ENCODE measurements at places on chromosomes 3 and 15.
A peak's percentile ranks its signal among the peaks of the same experiment; 100 is the strongest.

- no peak for DNase-seq
Observed at GRCh38 chr3:197151580-197151979, 122.0 kb upstream of the MELTF start.

- no peak for DNase-seq
Observed at GRCh38 chr3:55524565-55525244, 37.6 kb upstream of the WNT5A start.

DNA sequence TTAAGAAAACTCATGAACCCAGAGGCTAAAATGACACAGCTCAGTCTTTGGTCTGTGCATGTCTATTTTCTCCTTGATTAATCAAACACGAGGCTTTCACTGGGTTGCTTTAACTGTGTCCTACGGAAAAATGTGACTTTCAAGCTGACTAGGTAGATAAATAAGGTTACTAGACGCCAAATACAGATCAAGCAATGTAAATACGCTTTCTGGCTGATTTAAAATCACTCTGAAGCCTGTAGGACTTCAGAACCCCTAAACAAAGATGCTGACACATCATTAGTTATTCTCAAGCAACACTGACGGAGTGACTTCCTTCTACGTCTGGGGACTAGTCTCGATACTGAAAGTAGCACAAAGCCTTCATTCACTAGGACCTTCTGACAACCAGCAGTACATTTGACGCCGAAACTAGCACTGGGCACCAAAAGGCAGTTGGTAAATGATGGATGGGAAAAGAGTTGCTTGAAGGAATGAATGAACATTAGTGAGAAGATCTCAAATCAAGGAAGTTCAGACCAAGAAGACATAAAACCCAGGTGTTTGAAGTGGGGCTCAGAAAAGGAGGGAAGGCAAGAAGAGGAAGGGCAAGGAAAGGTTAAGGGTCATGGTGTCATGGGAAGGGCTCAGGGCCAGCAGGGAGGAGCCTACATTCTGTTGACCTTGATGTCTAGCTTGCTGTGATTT is 67.1 kb upstream of the CDV3 start:
- DNase-seq: no peak

- DNase-seq: no peak
Observed at GRCh38 chr3:42732196-42732828, 29.7 kb upstream of the HHATL start.

- no peak for DNase-seq
Observed at GRCh38 chr15:61640756-61641155, 411.7 kb upstream of the RORA start.

DNA sequence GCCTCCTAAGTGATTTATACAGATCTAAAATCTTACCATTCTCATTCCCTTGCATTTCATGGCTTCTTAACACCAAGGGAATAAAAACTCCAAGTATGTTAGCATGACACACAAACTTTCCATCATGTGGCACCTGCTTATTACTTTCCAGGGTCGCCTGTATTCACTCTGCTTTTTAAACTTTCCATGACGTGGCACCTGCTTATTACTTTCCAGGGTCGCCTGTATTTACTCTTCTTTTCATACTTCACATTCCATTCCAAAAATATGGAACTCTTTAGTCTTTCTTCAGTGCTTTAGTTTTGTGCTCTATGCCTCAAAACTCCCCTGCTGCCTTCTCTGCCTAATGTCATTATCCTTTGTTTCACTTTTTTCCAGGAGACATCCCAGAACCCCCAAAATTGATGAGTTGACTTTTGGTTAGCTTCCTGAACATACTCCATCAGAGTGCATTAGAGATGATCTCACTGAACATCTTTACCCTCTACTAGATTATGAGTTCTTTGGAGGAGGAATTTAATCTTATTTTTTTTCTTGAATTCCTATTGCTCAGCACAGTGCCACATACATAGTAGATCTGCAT is 47.0 kb downstream of the CALML4 start:
- no peak for DNase-seq

- no peak for DNase-seq
Observed at GRCh38 chr3:71127052-71127831, 456.3 kb downstream of the FOXP1 start.

- DNase-seq: no peak
Observed at GRCh38 chr3:71189480-71189879, 394.0 kb downstream of the FOXP1 start.

GRCh38 chr15:93703092-93703739 is 528.1 kb upstream of the MCTP2 start:
- DNase-seq: no peak

- no peak for DNase-seq
Observed at GRCh38 chr3:43286841-43287499, 630 bp downstream of the SNRK start.

DNA sequence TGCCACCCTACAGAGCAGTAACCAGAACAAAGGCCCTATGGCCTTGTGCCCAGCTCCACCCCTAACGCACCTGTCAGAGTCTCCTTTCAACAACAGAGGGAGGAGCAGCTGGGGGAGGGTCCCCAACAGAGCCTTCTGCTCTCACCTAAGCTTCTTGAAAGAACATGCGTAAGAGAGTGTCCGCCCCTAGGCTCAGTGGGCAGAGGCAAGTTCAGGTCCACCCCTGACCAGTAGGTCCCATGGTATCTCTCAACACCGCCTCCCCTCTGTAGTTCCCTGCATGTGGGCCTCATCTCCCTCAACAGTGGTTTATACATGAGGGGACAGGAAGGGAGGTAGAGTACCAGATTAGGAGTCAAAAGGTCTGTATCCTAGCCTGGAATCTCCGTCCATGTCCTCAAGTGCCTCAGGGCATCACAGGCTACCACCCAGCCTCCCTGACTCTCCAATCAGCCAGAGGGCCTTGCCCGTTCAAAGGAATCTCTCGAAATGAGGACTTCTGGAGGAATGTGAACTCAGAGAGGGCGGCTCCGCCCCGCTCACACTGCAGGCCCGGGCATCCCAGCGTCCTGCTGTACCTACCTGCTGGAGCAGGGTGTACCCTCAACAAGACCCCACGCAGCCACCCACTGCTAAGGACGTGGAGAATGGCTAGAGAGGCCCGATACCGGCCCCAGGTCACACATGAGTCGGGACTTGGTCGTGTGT is 680 bp downstream of the POC1A start:
- no peak for DNase-seq

GRCh38 chr3:45712434-45713110 is 23.4 kb downstream of the SACM1L start:
- no peak for DNase-seq

- DNase-seq: no peak
Observed at GRCh38 chr3:111800472-111800871, 58.6 kb upstream of the PHLDB2 start.

DNA sequence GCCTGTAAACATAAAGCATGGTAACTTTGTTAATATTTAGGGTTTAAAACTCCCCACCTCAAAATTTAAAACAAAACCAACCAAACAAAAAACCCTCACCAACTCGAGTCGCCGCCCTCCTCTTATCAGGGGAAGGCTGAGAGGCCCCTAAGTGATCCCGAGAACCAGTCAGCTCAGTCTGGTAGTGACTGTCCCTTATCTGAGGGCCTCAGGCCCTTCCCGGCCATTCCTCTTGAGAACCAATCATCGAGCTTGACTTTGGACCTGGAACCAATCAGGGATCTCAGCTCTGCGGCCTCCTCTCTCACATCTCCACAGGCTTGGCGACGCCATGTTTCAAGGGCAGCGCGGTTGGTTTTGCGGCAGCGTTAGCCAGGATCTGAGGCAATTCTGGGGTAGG is at the start of gene TERB2:
Gene TERB2, plus strand, starts transcription at position 300 of the 400 bp plus-strand sequence. Its CDS starts 32 bp downstream, at position 332.
- DNase-seq: no peak

DNA sequence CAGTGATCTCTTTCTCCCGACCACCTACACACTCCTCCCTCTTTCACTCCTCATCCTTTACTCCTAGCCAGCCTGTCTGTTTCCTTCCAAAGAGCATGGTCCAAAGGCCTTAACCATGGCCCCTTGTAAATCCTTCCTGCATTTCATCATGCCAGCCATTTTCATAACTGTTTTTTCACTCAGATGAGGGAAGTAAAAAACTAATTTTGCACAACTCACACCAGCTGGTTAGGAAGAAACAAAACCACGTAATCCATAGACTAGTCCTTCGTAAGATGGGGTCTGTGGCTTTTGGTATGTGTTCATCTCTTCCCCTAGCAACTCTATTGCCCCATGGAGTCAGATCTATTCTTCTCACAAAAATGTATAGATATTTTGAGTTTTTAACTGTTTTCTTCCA is 187.8 kb downstream of the SHOX2 start:
- no peak for DNase-seq

DNA sequence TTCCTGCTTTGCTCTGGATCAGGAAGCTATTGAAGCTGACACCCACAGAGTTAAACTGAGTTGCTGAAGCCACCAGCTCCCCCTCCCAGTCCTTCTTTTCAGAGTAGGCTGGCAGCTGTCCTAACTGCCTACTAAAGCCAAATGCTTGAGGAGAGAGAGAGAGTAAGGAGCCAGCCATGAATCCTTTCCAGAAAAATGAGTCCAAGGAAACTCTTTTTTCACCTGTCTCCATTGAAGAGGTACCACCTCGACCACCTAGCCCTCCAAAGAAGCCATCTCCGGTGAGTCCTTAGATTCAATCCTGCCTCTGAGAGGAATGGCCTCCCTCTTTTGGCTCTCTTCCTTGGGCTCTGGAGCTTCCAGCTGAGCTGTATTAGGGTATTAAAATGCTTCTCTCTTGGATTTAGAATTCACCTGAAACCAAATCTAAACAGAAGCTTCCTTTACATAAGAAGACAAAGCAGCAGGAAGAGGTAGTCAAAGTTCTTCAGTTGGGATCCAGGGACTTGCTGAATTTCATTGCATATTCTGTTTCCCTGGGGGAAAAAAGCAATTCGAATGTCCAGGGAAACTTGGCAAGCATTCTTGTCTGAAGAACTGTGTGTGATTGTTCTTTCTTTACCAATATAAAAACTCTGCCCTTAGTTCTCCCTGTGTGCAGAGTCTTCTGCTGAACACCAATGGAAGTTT is at the start of gene SLC15A2:
Gene SLC15A2, plus strand, starts transcription at position 101 of the 690 bp plus-strand sequence. Its CDS starts 76 bp downstream, at position 177.
- DNase-seq: no peak

DNA sequence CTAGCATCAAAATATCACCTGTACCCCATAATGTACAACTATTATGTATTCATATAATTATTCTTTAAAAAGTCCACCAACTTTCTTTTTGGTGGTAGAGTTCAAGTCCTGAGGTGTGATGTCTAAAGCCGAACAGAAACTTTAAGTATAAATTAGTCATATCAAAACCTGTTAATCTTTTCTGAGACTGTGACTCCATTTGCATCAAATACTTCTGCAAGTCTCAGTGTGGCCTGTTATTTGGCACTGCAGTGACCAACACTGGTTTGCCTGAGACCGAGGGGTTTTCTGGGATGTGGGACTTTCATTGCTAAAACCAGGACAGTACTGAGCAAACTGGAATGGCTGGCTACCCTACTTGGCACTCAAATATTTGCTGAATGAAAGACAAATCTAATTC is 7.3 kb downstream of the NGLY1 start:
- no peak for DNase-seq

DNA sequence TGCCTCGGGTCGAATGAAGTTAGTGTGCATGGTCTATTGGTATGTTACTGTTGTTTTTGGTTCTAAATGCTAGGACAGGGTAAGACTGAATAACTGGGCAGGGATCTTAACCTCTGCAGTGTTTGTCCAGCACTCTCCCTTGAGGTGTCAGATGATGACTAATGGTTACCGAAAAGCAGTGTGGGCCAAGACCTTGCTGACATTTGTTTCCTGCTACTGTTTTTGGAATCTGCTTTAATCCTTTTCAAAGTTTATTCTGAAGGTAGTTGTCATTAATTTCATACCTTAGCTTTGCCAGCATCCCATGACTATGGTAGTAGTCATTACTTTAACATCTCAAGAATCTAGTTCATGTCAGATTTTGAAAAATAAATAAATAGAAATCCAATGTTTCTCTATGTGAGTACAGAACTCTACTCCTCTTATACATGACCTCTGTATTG is 117.0 kb downstream of the P3H2 start:
- DNase-seq: no peak

- DNase-seq: no peak
Observed at GRCh38 chr3:31833391-31834190, 147.5 kb downstream of the OSBPL10 start.

DNA sequence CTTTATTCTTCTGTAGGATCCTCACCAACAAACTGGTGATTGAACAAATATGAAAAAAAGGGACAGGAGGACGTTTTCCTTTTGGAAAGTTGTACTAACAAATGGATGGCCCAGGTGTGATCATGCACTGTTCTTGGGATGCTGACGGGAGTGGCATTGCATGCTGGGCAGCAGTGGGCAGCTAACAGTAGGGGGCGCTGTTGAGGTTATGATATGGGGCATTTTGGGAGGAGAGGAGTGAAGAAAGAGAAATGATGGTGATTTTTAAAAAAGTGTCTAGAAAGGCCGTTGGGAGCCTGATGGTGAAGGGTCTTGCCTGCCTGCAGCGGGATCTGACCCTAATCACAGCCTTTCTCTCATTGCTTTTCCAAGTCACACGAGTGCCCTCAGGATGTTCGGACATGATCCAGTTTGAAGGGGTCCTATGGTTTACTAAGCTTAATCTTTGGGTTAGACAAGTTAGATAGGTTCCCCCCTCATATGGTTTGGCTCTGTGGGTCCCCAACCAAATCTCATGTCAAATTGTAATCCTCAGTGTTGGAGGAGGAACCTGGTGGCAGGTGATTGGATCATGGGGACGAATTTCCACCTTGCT is 46.2 kb upstream of the PRTG start:
- peak; percentile 24 for DNase-seq

- DNase-seq: no peak
Observed at GRCh38 chr15:83694015-83694414, 40.1 kb downstream of the ADAMTSL3 start.

GRCh38 chr15:71732636-71733035 is 77.7 kb upstream of the NR2E3 start:
- no peak for DNase-seq

DNA sequence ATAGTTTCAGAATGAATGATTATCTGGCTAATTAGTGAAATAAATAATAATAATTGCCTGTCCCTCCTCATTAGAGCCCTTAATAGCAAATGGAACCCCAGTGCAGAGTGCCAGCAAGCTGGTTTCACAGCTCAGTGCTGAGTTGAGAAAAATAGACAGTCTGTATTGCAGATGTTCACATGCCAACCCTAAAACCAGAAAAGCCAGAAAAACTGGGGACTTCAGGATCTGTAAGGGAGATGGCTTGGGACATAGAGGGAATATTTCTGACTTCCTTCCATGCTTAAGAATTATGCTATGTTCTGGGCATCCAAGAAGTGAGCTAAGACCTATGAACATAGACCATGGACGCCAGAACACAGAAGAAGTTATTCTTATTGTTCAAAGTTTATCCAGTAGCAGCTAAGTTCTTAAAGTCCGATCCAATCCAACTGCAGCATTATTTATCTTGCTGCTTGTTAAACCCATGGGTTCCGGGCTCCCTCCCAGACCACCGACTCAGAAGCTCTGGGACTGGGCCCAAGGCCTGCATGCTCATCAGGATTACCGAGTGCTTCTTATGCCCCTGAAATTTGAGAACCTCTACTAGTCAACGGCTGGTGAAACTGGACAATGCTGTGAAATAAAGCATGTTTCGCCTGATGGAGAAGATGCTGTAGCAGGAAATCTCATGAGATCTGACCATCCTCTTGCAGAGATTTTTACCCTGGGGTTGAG is 158.3 kb downstream of the FOXB1 start:
- no peak for DNase-seq

- DNase-seq: no peak
Observed at GRCh38 chr15:83436513-83437158, 10.5 kb upstream of the SH3GL3 start.
